ENCODE measurements at places on chromosomes 4 and X.

- no peak for DNase-seq
Observed at GRCh38 chr4:101593666-101594065, 196.9 kb upstream of the BANK1 start.

- DNase-seq = no peak
Observed at GRCh38 chrX:13994104-13994503, 35.6 kb downstream of the GEMIN8 start.

- DNase-seq = no peak
Observed at GRCh38 chr4:73612032-73612431, 8.2 kb downstream of the RASSF6 start.

DNA sequence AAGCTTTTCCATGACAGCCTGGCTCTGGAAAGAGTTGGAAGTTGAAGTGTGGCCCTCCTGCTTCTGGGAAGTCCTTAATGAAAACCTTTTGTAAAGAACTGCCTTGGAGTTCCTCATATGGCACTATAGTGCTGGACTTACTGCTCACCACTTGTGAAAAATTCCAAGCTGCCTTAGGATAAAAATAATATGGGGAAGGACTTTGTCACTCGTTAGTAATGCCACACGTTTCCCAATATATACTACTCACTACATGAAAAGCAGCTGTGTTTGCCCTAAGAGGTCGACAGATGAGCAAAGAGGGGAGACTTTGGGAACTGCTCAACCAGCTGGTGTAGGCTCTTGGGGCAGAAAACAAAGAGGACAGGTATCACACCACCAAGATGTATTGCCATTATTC is 11.7 kb downstream of the OPHN1 start:
- no peak for DNase-seq

GRCh38 chr4:81272671-81273070 is 57.6 kb upstream of the PRKG2 start:
- DNase-seq = no peak

GRCh38 chr4:82901183-82901718 is 716 bp downstream of the THAP9 start:
- no peak for DNase-seq

GRCh38 chrX:112664924-112665323 is 14.8 kb downstream of the LHFPL1 start:
- DNase-seq = no peak

DNA sequence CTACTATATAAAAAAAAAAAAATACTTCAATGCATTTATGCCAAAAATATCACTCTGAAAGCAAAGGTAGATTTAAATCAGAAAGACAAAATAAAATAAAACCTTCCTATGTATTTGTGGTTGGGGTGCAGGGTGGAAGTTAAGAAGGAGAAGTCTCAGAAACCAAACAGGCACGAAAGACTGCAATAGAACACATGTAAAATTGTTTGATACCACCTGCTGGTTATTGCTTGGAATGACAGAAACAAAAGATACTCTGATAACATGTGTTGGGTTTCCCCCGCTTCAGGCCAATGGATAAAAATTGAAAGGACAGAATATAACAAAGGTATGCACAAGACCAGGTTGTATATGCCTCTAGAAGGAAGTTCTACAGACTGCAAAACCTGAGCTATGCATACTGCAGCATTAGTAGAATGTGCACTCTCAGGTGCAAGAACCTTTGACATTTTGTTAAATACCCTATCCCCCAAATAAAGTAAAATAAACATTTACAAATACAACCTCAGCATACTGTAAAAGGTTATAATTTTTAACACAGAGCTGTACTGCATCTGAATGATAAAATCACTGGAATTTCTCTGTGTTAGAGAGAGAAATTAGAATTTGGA is 118.8 kb downstream of the GABRA2 start:
- DNase-seq = peak; percentile 19

DNA sequence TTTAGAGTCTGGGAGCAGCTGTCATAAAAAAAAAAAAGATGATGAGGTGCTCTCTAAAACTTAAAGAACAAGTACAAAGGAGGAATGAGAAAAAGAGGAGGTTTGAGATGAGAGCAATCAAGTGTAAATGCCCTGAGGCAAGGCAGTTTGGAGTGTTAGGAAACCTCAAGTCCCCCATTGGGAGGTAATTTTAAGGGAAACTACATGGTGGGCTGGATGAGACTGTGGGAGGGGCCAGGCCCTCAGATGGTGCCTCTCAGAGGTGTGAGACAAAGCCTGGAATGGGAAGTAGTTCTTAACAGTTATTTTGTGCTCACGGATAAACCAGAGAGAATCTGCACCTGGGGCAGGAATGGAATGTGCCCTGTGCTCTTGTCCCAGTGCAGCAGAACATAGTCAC is 1.9 kb upstream of the MAGEB3 start:
- no peak for DNase-seq

DNA sequence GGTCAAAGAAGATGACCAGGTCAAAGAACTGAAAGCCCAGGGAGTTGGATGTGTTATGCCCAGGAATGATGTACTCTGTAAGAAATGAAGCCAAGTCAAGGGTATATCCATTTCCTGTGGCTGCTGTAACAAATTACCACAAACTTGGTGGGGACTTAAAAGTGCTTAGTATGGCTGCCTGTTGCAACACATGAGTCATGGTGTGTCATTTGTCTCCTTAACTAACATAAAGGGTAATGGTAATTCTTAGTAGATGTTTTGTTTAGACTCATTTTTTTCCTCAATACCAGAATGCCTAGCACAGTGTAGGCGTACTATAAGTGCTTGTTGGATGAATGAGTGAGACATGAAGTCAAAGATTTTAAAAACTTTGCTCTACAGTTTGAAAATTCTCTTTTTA is 45.7 kb downstream of the SYTL5 start:
- DNase-seq = no peak

DNA sequence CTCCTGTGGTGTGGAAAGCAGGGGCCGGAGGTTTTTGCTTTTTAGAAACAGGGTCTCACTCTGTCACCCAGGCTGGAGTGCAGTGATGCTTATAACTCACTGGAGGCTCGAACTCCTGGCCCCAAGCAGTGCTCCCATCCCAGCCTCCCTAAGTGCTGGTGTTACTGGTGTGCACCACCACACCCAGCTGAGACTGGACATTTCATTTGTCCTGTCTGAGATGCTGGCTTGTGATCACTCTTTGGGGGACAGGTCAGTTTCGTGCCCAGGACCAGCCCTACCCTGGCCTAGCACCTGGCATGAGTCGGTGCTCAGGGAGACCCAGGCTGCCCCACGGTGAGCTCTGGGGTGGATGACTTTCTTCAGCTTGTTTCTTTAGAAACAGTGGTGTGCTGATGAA is 11.3 kb downstream of the PSAPL1 start:
- no peak for DNase-seq

GRCh38 chrX:151393514-151393913 is 3.5 kb upstream of the VMA21 start:
- no peak for DNase-seq

DNA sequence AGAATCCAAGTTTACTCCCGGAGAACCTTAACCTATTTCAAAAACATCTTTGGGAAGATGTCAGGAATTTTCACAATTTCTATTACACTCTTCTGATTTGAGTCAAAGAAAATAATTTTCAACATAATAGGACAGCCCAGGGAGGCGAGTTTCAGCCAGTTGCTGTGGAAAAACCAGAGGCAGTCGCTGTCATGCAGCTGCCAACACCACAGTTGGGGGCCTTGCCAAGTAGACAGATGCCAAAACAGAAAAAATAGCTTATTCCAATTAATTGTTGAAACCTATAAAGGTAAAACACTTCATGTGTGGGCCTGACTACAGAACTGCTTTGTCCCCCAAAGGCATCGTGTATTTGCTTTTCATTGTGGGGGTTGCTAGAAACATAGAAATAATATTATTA is 225.8 kb downstream of the DMD start:
- no peak for DNase-seq

- no peak for DNase-seq
Observed at GRCh38 chr4:27042411-27042810, 181.8 kb downstream of the STIM2 start.

GRCh38 chr4:65223601-65224000 is 446.7 kb downstream of the EPHA5 start:
- no peak for DNase-seq

DNA sequence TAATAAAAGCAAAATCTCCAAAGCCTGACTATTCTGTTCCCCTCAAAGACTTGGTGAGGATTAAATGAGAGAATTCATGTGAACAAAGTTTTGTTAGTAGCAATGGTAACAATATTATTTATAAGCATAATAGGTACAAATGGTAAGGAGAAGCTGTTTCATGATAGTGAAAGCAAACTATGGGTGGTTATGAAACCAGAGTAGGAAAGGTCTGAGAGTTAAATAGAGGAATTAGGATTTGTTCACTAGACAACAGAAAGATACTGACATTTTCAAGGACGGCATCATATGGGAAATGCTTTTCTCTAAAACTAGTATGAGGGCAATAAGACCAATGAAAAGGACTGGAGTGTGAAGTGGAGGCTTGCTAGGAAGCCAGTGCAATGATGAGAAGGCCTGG is 128.6 kb upstream of the FTHL17 start:
- DNase-seq = no peak
